ENCODE measurements at places on chromosomes 7 and 10. TPM values are rescaled to one million over a fixed set of nuclear protein-coding genes. Genes with fewer than 3 reads are reported as not detected.

WIPF3 gene
- total RNA-seq: not detected

IDI2 gene
- not detected for total RNA-seq

GRCh38 chr7:57505176-57505575 lies 55.2 kb downstream of the ZNF716 start:
- H3K36me3 ChIP-seq: no peaks in the 10 kb centered on the region
- no peak overlapping the region for H3K27ac ChIP-seq
- no peak for DNase-seq
- H3K4me3 ChIP-seq: no peak overlapping the region

GRCh38 chr7:5223646-5224340 lies 33.8 kb downstream of the WIPI2 start:
- peaks cover 27% of the 10 kb centered on the region for H3K36me3 ChIP-seq
- H3K27me3 ChIP-seq: no peaks in the 10 kb centered on the region

- H3K36me3 ChIP-seq: no peaks in the 10 kb centered on the region
- no peak for DNase-seq
- no peaks in the 10 kb centered on the region for H3K4me1 ChIP-seq
- H3K27me3 ChIP-seq: peaks cover 2% of the 10 kb centered on the region
- no peak overlapping the region for H3K4me3 ChIP-seq
Measured at GRCh38 chr7:66016131-66016461, 34.1 kb upstream of the GUSB start.

DNA sequence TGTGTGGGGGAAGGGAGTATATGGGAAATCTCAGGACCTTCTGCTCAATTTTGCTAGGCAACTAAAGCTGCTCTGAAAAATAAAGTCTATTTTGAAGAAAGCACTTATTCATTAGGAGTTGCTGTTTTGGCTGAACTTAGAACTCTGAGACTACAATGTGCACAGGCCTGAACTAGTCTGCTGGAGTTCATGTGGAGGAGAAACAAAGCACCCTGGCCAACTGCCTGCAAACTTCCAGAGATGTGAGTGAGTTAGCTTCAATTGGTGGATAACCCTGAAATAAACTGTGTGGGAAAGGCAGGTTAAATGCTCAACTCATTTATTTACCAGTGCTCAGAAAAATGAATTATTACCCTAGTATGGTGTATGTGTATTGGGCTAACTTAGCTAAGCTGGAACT lies 17.3 kb upstream of the FAM241B start:
- H3K27ac ChIP-seq: no peak overlapping the region
- no peaks in the 10 kb centered on the region for H3K27me3 ChIP-seq
- no peak for DNase-seq
- H3K4me3 ChIP-seq: no peak overlapping the region
- no peaks in the 10 kb centered on the region for H3K36me3 ChIP-seq
- no peaks in the 10 kb centered on the region for H3K4me1 ChIP-seq

- no peak overlapping the region for H3K4me3 ChIP-seq
- H3K27me3 ChIP-seq: peaks cover 34% of the 10 kb centered on the region
- H3K36me3 ChIP-seq: no peaks in the 10 kb centered on the region
- no peak overlapping the region for H3K27ac ChIP-seq
- DNase-seq: no peak
Measured at GRCh38 chr10:132028706-132029105, 37.0 kb upstream of the JAKMIP3 start.

DNA sequence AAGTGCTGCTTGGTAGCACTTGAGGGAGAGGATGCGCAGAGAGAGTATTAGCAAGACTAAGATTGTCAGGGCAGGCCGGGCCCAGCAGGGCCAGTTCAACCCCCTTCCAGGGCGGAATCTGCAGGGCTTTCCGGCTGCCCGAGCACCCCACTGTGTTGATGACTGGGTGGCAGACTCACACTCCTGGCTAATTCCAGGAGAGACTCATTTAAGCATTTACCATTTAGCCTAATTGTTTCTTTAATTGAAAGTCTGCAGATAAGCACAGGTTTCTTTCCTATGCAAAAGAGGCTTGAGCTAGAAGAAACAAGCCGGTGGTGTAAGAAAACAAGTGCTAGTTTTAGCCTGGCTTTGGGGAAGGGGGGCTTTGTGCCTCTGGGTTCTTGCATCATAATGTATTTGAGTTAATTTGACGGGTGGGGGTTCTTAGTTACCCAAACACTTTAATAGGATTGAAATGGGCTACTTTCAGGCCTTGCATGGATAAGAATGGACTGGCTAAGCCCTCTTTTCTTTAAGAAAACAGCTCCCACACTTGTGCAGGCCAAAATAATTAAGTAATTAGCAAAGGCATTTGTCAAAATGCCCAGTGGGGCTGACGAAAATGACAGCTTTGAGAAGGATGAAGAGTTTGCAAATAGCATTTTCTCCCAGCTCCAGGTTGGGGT lies 201.3 kb downstream of the MYOF start:
- no peak for DNase-seq
- no peak overlapping the region for H3K4me3 ChIP-seq
- H3K27ac ChIP-seq: no peak overlapping the region
- no peaks in the 10 kb centered on the region for H3K4me1 ChIP-seq
